Non-pigmented ciliary epithelial cell (primary cell): ENCODE measurements at places on chromosomes 2 and 18.
A peak's percentile ranks its signal among the peaks of the same experiment; 100 is the strongest.

DNA sequence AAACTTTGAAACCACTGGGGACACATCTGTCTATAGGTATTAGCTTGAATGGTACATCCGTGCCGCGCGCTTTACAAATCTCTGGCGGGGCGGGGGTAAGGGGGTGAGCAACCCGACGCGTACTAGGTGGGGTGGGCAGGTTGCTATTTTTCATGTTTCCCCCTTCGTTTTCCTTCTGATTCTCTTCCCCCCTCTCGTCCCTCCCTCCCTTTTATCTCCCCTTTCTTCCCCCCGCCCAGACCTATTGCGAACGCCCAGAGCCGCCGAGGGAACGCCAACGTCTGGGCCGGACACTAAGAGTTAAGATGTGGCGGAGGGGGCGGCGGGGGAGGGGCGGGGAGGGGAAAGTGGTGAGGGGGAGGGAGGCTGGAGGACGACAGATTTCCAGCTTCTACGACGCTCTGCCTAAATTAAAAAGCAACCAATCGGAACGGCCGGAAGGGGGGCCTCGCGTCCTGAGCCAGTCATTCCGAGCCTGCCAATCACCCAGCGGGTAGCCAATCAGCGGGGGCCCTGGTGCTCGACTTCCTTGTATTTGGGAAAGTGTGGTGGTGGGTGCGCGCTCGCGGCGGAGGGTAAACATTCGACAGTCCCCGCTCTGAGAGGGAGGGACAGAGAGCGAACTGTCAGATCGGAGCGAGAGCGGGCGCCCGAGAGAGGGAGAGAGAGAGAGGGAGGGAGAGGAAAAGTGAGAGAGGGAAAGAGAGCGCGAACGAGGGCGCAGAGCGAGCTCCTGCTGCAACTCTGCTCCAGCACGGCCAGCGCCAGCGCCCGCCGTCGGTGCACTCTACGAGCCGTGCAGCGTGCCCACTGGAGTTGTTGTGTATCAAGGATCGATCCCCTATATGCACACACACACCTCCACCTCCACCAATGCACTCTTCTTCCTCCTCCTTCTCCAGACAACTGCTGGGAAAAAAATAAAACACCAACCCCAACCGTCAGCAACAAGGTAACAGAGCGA is at the start of gene POU3F3:
TSS of gene POU3F3 (plus strand) at position 582 of the 964 bp plus-strand sequence. CDS start 1,396 bp downstream, outside the sequence.
- no peak for DNase-seq

DNA sequence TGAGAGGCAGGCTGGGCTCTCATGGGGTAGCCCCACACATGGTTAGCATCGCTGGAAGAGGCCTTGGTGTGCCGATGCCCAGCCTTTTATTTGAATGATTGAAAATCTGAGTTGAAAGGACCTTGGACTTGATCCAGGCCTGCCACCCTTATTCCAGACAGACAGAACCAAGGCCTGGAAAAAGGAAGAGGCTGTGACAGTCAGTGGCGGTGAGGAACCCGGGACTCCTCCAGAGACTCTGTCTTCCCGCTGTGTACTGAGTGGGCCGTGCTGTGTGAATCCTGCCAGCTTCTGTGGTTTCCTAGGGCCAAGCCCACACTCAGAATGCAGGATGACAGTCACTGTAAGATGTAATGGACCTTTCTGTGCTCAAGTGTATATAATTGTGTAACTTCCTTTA is 218.5 kb downstream of the LDLRAD4 start:
- no peak for DNase-seq

- no peak for DNase-seq
Measured at GRCh38 chr2:142952018-142952417, 74.6 kb downstream of the KYNU start.

DNA sequence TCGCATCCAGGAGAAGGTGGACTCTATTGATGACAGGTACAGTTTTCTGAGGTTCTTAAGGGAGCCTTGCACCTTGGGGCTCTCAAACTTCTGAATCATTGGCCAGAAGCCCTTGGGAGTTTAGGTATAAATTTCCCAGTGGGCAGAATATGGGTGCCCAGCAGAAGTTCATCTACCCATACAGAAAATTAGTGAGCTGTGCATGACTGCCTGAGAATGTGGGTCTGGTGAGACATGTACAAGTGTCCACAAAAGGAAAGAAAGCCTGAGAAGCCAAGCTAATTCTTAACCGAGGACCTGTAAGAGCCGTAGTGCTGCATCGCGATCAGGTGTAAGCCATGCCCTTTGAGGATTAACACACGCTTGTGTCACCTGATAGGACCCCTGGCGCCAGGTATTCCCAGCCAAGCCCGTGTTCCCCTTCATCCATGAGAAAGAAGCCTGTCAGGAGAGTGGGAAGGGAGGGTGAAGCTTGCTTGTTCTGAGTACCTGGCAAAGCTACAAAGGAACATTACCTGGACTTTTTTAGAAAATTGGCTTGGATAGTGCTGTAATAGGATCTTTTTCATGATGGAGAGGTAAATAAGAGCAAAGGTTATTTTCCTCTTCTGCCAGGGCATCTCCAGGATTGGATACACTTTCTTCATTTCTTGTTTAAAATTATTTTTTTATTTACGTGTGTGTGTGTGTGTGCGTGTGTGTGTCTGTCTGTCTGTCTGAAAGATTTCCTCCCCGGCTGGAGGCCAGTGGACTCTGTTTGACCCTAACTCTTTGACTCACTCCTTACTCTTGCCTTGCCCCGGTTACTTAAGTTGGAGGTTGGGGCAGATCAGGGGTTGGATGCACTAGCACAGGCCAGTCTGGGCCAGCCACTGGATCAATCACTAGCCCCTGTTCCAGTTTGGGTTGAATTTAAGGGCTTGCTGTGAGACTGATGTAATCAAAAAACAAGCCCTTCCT is 90.4 kb upstream of the EML6 start:
- DNase-seq = peak; percentile 86

DNA sequence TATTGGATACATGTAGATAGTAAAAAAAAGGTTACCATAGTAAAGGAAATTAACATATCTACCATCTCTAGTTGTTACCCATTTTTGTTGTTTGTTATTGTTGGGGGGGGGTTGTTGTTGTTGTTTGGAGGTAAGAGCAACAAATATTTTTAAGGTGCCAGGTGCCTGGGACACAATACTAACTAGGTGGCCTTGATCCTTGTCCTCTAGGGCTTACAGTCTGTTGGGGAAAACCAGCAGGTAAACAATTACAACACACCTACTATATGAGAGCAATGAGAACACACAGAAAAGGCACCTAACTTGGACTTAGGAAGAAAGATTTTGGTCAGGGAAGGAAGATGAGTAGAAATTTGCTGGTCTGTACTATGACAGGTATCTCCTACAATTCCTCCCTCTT is 46.3 kb downstream of the SCN9A start:
- no peak for DNase-seq

DNA sequence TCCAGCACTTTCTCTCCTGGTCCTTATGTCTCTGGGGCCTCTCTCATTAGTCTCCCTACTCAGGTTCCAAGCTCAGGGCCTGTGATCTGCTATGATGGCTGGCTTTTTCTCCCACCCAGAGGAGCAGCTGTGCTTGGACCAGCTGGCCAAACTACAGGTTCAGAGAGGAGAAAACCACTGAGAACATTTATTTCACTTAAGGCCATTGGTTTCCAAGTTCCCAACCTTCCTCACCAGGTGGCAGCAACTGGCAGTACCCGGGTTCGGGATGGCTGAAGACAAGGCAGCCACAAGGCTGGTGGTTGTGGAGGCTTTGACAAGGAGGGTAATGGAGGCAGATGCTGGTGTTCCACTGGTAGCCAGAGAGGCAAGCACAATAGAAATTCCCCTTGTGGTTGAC is 29.9 kb upstream of the SELENOI start:
- DNase-seq = no peak

DNA sequence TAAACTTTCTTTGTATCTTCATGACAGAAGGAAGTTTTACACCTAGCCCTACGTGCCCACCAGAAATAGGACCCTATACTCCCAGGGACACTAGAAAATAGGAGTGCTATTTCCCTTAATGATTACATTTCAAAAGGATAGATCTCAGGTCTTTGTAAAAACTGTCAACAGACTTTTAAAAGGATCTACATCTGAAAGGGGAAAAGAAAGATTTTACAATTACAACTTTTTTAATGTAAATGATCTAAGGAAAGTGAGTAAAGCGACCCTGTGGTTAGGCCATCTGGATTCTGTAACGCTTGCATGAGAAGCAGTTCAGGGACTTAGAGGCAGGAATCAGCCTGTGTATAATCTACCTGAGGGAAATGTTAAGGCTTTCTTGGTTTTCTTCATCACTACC is 431.8 kb upstream of the MC4R start:
- no peak for DNase-seq

DNA sequence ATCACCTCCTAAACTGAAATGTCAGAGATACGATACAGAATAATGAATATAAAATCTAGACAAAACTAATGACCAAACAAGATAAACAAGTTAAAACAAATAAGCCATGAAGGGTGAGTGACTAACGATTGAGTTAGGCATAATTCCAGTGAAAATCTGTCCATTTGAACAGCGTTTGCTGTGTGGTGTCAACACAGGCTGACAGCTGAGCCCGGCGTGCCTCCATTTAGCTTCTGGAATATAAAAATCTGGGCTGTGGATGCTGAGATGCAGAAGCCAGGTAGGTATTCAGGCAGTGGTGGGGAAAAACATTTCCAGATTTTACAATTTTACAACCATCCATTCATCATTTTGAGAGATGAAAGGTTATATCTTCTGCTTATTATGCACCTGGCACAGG is 2041.4 kb upstream of the CELF4 start:
- no peak for DNase-seq

- no peak for DNase-seq
Measured at GRCh38 chr2:132980304-132980703, 310.3 kb upstream of the LYPD1 start.

DNA sequence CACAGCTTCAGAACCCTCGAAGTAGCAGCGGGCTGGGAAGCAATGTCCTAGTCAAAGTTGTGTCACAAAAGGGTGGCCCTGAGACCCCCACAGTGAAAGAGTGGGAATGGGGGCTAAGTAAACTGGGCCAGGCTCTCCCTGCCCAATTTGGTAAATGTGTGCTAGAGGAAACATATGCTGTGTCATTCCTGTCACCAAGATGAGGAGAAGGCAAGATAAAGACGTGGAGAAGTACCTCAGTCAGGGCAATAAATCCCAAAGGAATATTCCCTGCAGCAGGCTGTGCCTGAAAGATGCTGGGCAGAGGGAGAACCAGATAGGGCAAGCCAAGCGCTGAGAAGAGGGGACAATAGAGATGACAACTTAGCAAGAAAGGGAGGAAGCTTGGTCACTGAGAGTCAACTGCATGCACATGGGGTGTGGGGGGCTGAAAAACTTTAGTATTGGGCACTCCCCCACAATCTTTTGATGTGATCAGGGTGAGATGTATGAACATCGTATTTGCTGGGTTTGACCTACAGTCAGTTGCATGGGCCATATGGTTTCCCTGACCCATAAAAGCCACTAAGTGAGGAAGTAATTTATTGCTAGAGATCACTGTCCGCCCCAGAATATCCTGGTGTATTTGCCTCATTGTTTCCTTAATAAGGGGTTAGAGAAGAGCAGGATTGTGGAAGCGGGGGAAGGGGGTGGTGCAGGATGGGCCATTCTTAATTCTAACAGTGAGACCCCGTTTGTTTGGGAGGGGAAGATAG is 49.9 kb upstream of the CXCR4 start:
- DNase-seq = no peak

- DNase-seq = no peak
Measured at GRCh38 chr18:51287818-51288508, 90.5 kb upstream of the MEX3C start.

- DNase-seq = no peak
Measured at GRCh38 chr2:10193851-10194820, 71.6 kb downstream of the RRM2 start.

DNA sequence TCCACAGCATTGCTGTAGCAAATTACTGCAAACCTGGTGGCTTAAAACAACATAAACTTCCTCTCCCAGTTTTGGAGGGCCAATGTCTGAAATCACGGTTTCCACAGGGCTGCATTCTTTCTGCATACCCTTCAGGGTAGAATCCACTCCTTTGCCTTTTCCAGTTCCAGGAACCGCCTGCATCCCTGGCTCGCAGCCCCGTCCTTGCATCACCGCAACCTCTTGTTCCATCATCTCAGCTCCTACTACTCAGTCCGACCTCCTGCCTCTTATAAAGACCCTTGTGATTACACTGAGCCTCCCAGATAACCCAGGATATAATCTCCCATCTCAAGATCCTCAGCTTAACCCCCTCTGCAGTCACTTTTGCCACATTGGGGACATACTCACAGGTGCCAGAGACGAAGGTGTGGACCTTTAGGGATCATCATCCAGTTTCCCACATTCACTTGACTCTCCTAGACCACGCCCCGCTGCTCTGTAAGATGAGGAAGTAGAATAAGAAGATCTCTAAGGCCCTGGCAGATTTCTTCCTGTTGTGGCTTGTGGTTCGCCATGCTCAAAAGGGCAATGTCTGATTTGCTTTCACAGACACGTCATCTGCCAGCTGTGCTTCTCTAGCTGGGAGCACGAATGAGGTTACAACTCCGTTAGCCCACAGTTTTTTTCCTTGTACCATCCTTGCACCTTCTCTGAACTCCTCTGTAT is 103.6 kb upstream of the AGAP1 start:
- no peak for DNase-seq

- no peak for DNase-seq
Measured at GRCh38 chr2:128548461-128548891, 229.8 kb upstream of the HS6ST1 start.

- DNase-seq = no peak
Measured at GRCh38 chr18:58398648-58399398, 230.1 kb downstream of the ALPK2 start.

GRCh38 chr18:24799176-24799575 is 338.7 kb downstream of the HRH4 start:
- DNase-seq = no peak

- DNase-seq = peak; percentile 46
Measured at GRCh38 chr2:200905618-200906296, 16.6 kb downstream of the NIF3L1 start.

- DNase-seq = no peak
Measured at GRCh38 chr18:49226243-49227000, 234.0 kb downstream of the DYM start.

DNA sequence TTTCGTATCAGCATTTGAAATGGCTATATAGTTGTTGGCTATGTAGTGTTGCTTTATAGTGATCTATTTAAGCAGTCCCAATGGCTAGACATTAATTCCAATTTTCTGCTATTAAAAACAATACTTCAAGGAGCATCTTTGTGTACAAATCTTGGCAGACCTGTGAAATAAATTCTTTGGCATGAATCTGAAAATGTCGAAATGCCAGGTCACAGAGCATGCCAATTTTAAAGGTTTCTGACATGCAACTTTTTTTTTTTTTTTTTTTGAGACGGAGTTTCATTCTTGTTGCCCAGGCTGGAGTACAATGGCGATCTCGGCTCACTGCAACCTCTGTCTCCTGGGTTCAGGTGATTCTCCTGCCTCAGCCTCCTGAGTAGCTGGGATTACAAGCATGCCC is 26.8 kb upstream of the CABLES1 start:
- DNase-seq = no peak

DNA sequence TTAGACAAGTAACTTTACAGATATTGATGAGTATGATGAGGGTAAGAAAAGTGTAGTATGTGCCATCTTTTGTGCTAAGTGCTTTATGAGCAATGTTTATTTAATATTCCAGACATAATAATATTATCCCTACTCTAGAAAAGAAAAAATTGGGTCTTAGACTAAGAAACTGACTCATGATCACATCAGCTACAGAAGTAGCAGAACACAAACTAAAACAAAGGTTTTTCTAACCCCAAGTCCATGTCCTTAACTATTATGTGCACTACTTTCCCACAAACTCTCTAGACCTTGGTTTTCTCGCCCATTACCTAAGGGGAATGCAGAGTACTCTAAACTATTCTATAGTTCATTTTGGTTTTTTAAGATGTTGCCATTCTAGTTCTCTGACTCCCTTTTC is 64.5 kb downstream of the BAZ2B start:
- DNase-seq = no peak

- peak; percentile 80 for DNase-seq
Measured at GRCh38 chr2:172084645-172085459, 455 bp upstream of the DLX1 start.
